Colonic mucosa (tissue), 4 donors: ENCODE measurements at places on chromosomes 3 and 15. TPM values are rescaled to one million over a fixed set of nuclear protein-coding genes. Genes with fewer than 3 reads are reported as not detected.

DNA sequence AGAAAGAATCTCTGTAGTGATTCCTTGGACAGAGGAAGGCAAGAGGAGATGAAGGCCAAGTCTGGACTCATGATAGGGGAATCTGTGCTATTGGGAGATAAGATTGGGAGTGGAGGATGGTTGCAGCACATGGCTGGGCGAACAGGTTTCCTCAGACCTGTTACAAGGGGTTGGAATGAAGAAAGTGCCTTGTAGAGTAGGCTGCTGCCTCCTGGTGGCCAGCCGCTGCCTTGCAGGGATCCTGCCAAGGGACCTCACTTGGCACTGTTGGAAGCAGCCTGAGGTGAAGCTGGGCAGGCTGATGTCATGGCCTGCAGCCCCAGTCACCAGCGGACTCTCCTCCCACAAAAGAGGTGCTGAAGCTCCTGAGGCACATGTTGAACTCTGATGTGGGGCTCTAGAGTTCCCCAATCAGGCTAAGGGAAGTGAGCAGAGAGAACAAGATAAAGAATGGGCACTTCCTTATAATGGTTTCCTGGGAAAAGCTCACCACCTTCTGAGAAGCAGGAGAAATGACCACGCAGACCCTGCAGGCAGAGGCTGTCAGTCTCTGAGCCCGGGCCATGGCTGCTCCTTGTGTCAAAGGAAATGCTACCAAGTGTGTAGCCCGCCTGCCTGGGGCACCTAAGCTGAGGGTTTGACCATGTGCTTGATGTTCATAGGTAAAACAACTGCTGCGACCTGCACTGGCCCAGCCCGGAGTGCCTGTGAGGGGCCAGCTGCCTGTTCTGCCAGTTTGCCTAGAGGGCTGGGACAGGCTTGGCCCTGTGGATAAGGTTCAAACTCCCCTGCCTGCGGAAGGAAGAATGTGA, 1.6 kb upstream of the TEX264 start:
- H3K4me1 ChIP-seq, result peaks cover 17% of the 10 kb centered on the region
- H3K27me3 ChIP-seq, result no peaks in the 10 kb centered on the region
- H3K36me3 ChIP-seq, result no peaks in the 10 kb centered on the region
- H3K4me3 ChIP-seq, result no peak overlapping the region
- DNase-seq, result peak; percentile 96

DNA sequence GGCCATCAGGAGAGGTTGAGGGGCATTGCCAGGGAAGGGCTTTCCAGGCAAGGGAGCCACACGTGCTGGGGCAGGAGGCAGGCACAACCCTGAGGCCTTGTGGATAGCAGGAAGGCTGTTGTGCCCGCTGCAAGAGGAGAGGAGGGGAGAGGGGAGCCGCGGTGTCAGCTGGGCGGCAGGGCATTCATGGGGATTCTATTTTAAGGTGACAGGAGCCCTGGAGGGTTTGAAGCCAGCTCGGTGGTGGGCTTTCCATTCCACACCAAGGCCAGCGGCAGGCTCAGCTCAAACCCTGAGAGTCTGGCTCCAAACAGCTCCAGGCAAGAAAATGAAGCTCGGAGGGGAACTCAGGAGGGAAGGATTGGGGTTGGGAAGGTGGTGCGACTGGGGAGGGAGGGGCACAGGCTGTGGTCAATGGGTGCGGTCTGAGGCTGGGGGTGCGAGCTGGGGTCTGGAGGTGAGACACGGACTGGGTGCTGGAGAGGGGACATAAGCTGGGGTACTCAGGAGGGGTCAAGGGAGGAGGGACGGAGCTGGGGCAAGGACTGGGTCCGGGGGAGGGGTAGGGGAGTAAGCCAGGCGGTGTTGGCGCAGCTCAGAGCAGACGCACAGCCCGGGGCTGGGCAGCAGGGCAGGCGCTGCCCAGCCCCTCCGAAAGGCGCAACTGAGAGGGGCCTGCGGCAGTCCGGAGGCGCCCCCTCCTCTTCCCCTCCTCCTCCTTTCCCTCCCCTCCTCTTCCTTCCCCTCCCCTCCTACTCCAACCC, 43.4 kb downstream of the TPRA1 start:
- H3K27ac ChIP-seq, result no peak overlapping the region
- DNase-seq, result peak; percentile 22
- peaks cover 13% of the 10 kb centered on the region for H3K4me1 ChIP-seq
- peak overlapping the region; percentile 39 for H3K4me3 ChIP-seq
- no peaks in the 10 kb centered on the region for H3K27me3 ChIP-seq
- no peaks in the 10 kb centered on the region for H3K36me3 ChIP-seq

- H3K4me1 ChIP-seq, result no peaks in the 10 kb centered on the region
- H3K4me3 ChIP-seq, result no peak overlapping the region
- no peak overlapping the region for H3K27ac ChIP-seq
Measured at GRCh38 chr3:156214676-156215075, 94.3 kb downstream of the KCNAB1 start.

GRCh38 chr3:17261627-17262369, 377.0 kb downstream of the PLCL2 start:
- H3K4me3 ChIP-seq, result no peak overlapping the region
- H3K27me3 ChIP-seq, result no peaks in the 10 kb centered on the region
- H3K27ac ChIP-seq, result no peak overlapping the region
- no peaks in the 10 kb centered on the region for H3K4me1 ChIP-seq
- no peaks in the 10 kb centered on the region for H3K36me3 ChIP-seq

GRCh38 chr3:81592101-81592500, 169.3 kb downstream of the GBE1 start:
- no peaks in the 10 kb centered on the region for H3K27me3 ChIP-seq
- DNase-seq, result no peak
- no peak overlapping the region for H3K4me3 ChIP-seq
- H3K27ac ChIP-seq, result no peak overlapping the region
- no peaks in the 10 kb centered on the region for H3K4me1 ChIP-seq

DNA sequence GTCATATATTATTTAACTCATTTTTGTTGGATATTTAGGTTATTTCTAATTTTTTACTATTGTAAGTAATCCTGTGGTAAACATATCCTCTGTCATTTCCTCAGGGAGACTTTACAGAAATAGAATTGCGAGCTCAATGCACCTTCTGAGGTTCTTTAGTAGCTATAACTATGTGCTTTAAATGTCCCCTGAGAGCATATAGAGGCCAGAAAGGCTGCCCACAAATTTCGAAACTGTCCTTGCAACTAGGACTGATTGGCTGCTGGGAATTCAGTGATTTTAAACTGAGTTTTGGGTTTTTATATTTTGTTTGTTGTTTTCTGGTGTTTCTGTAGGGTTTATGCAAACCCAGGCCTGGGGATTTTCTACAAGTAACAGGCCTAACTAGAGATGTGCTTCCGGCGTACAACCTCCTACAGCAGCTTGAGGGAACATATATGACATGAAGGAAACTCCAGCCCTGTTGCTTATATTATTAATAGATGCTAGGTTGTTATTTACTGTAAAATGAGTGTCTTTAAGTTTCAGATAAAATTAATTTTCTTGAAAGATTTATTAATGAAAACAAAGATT, 29.1 kb upstream of the P4HTM start:
- no peaks in the 10 kb centered on the region for H3K36me3 ChIP-seq
- no peaks in the 10 kb centered on the region for H3K4me1 ChIP-seq
- DNase-seq, result no peak
- H3K4me3 ChIP-seq, result no peak overlapping the region

- no peaks in the 10 kb centered on the region for H3K27me3 ChIP-seq
- H3K4me1 ChIP-seq, result no peaks in the 10 kb centered on the region
- no peak overlapping the region for H3K4me3 ChIP-seq
- no peak overlapping the region for H3K27ac ChIP-seq
- H3K36me3 ChIP-seq, result no peaks in the 10 kb centered on the region
Measured at GRCh38 chr3:30131191-30131590, 475.2 kb upstream of the TGFBR2 start.

FOXB1 gene
- not detected for total RNA-seq

DNA sequence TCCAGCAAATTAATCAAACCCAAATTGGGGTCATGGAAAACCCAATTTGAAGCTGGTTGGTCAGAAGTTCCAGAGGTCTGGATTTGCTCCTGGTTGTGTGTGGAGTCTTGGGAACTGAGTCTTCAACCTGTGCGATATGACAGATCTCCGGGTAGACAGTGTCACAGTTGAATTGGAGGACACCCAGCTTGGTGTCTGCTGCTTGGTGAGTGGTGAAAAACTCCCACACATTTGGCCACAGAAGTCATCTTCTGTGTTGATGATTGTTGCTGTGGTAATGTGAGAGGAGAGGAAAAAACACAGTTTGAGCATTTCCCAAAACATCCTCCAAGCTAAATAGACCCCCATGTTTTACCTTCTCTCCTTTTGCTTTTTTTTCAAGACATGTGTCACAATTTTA, 218.1 kb downstream of the TP63 start:
- no peaks in the 10 kb centered on the region for H3K36me3 ChIP-seq
- no peaks in the 10 kb centered on the region for H3K4me1 ChIP-seq
- H3K4me3 ChIP-seq, result no peak overlapping the region
- no peaks in the 10 kb centered on the region for H3K27me3 ChIP-seq

DNA sequence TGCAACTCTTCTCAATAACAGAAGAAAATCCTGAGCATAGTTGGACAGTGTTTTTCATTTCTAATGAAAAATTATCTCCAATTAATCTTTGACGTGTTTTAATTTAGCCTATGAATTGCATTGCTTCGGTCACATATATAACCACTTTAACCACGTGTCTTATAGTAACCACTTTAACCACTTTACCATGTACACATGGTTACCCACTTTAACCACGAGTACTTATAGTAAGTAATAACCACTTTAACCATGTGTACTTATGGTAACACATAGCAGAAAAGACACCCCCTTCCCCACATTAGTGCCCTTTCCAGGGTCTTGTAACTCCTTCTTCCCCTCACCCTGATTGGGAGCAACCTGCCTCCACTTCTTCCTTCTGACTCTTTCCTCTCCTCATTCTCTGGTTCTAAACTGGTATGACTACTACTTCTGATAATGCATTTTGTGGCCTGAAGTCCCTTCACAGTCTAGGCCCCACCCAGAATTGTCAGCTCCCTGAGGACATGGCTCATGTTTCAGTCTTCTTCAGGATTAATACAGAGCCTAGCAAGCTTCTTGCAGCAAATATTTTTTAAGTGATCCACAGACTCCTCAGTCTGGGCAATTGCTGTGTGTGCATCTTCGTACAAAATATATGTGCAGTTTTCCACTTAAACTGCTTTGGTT, 25.0 kb downstream of the SLC7A14 start:
- H3K27ac ChIP-seq, result no peak overlapping the region
- no peaks in the 10 kb centered on the region for H3K4me1 ChIP-seq
- no peaks in the 10 kb centered on the region for H3K27me3 ChIP-seq
- H3K36me3 ChIP-seq, result no peaks in the 10 kb centered on the region
- no peak overlapping the region for H3K4me3 ChIP-seq

GRCh38 chr3:40886660-40887425, 312.5 kb upstream of the CTNNB1 start:
- H3K4me1 ChIP-seq, result no peaks in the 10 kb centered on the region
- H3K36me3 ChIP-seq, result no peaks in the 10 kb centered on the region
- no peak for DNase-seq
- no peak overlapping the region for H3K4me3 ChIP-seq
- H3K27me3 ChIP-seq, result no peaks in the 10 kb centered on the region
- H3K27ac ChIP-seq, result no peak overlapping the region

DNA sequence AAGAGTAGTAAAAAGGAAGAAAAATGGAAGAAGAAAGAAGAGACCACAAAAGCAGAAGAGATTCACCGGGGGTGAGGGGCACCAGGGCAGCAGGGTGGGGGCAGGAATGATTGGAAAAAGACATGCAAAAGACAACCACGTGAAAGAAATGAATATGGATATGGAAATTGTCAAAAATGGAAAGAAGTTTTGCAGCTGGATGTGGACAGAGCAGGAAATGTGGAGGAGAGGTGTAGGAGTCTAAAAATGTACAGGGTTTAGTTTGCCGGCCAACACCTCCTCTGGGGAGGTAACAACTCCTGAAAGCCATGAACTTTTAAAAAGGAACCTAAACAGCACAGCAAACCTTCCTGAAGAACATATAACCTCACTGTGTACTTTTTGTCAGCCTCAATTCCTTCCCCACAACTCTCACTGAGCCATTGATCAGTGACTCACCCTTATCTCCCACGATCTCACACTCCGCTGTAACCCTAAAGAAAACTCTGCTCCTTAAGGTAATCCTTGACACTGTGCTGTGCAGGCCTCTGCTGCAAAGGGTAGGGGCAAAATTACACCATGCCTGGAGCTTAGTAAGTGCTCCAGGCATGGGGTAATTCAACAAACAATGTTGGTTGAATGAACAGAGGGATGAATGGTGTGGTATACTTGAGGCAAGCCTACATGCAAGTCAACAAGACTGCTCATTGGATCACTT, 100.2 kb upstream of the BOC start:
- DNase-seq, result no peak
- no peaks in the 10 kb centered on the region for H3K4me1 ChIP-seq
- H3K4me3 ChIP-seq, result no peak overlapping the region
- H3K36me3 ChIP-seq, result no peaks in the 10 kb centered on the region
- H3K27ac ChIP-seq, result no peak overlapping the region

GRCh38 chr3:150603153-150603979, at the start of gene SELENOT:
TSS of gene SELENOT (plus strand) at chr3:150603321. CDS start at chr3:150603363, 42 bp downstream.
- peak; percentile 94 for DNase-seq
- peak within 1 kb of the TSS; percentile 96 for H3K27ac ChIP-seq
- no peaks in the 10 kb centered on the region for H3K36me3 ChIP-seq
- no peaks in the 10 kb centered on the region for H3K27me3 ChIP-seq
- peak within 1 kb of the TSS; percentile 74 for H3K4me3 ChIP-seq
- H3K4me1 ChIP-seq, result peaks cover 18% of the 10 kb centered on the region

- no peak overlapping the region for H3K27ac ChIP-seq
- no peaks in the 10 kb centered on the region for H3K36me3 ChIP-seq
- no peaks in the 10 kb centered on the region for H3K27me3 ChIP-seq
- H3K4me1 ChIP-seq, result no peaks in the 10 kb centered on the region
- DNase-seq, result no peak
Measured at GRCh38 chr3:85041001-85041400, 82.2 kb downstream of the CADM2 start.

GRCh38 chr3:129383292-129383860, 45.1 kb downstream of the EFCAB12 start:
- no peak overlapping the region for H3K27ac ChIP-seq
- H3K4me3 ChIP-seq, result no peak overlapping the region
- no peaks in the 10 kb centered on the region for H3K36me3 ChIP-seq
- no peaks in the 10 kb centered on the region for H3K4me1 ChIP-seq
- H3K27me3 ChIP-seq, result no peaks in the 10 kb centered on the region
- peak; percentile 45 for DNase-seq

DNA sequence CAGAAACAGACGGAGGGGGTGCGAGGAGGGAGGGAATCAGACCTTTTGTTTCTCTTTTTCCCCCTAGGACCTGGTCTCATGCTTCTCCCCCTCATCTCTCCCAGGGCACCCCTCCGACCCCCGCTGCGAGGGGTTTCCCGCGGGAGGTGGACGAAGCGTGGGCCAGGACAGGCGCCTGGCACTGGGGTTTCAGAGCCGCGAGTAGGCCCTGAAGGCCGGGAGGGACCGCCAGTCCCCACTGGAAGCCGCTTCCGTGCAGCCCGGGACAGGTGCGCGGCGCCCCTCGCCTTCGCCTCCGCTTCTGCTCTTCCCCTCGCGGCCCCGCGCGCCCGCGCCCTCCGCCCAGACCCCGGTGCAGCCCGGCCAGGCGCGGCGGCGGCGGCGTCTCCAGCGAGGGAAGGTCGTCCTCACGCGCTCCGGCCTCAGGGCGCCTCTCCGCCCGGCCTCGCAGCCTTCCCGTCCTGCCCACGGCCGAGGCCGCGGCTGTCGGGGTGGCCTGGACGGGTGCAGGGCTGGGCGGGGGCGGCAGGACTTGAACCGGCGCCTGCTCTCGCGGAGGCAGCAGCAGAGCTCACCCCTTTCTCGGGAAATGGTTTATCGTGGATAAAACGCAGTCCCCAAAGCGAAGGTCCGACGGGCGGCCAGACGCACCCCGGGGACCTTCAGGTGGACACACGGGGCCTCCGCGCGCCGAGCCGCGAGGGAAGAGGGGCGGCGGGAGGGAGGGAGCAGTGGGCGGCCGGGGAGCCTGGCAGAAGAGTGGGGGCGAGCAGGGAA, 31.5 kb upstream of the ADAMTS17 start:
- no peak for DNase-seq
- peaks cover 10% of the 10 kb centered on the region for H3K27me3 ChIP-seq
- H3K4me3 ChIP-seq, result peak overlapping the region; percentile 5
- no peaks in the 10 kb centered on the region for H3K36me3 ChIP-seq
- H3K27ac ChIP-seq, result no peak overlapping the region
- no peaks in the 10 kb centered on the region for H3K4me1 ChIP-seq
